ENCODE measurements at places on chromosomes 11 and 22.
A peak's percentile ranks its signal among the peaks of the same experiment; 100 is the strongest.

GRCh38 chr11:96393753-96394348 lies 4.0 kb downstream of the JRKL start:
- peak; percentile 43 for DNase-seq

DNA sequence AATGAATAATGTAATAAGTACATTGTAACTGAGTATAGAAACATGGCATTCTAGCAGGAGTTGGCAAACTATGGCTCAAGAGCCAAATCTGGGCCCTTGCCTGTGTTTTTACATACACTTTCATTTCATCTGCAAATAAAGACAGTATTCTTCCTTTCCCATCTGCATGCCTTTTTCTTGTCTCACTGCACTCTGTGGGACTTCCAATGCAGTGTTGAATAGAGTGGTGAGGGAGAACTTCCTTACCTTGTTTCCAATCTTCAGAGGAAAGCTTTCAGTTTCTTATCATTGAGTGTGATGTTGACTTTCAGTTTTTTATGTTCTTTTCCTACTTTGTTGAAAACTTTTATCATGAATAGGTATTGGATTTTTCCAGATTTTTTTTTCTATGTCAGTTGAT lies 82.1 kb downstream of the USP47 start:
- no peak for DNase-seq

DNA sequence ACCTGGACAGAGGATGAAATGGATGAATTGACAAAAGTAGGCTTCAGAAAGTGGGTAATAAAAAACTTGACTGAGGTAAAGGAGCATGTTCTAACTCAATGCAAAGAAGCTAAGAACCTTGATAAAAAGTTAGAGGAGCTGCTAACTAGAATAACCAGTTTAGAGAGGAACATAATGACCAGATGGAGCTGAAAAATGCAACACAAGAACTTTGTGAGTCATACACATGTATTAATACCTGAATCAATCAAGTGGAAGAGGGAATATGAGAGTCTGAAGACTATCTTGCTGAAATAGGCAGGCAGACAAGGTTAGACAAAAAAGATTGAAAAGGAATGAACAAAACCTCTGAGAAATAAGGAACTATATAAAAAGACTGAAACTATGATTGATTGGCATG lies 47.9 kb upstream of the SLC22A9 start:
- DNase-seq: no peak

GRCh38 chr11:81449588-81450156 lies 1284.0 kb downstream of the FAM181B start:
- DNase-seq: no peak

- peak; percentile 13 for DNase-seq
These were observed 76.0 kb upstream of the GRK3 start for GRCh38 chr22:25488244-25489020.

DNA sequence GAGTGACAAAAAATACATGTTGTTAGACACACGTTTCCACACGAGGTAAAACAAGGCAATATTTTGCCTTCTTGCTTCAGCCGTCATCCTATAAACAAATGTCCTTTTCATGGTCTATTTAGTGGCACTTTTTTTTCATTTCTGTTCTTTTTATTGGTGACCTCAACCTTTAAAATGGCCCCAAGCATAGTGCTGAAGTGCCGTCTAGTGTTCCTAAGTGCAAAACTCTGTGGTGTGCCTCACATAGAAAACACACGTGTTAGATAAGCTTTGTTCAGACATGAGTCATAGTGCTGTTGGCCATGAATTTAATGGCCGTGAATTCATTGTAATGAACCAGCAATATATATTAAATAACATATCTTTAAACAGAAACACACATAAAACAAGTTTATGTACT lies 15.6 kb downstream of the OVCH2 start:
- no peak for DNase-seq

DNA sequence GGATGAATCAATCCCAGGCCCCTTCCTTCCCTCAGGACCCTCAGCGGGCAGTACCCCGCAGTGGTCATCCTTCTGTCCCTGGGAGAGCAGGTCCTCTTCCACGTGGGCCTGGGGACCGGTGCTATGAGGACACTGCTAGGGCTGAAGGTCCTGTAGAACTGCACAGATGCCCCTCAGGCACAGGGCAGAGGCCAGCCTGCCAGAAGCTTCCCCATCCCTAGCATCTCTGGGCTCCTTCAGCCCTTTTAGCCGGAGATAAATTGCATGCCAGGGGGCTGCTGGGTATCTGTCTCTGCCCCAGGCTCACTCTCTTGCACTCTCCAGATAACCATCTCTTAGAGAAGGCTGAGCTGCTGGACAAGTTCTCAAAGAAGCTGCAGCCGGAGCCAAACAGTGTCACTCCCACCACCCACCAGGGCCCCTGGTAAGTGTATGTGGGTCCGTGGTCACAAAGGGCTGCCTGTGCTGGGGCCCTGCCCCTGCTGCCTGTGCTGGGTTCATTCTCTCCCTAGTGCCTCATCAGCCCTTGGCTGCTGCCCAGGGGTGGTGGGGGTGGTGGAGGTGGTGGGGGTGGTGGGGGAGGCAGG lies 2.3 kb downstream of the ATG16L2 start:
- no peak for DNase-seq

DNA sequence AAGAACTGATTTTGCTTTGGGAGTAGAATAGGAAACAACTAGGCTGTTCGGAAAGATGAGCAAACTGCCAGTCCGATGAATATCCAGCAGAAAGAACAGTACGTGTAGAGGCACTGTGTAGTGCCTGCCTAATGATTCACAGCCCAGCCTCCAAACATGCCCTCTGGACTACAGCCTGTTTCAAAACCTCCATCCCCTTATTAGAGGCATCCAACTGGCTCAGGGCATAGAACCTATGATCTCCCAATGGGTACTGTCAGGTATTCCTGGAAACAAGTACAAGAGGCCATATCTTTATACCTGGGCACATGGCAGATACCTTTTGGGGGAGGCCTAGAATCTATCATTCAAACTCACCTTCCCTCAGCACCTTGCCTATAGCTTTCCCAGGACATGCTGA lies 4.9 kb downstream of the RRP8 start:
- no peak for DNase-seq

Data from A549 (cell line).